ENCODE measurements at places on chromosomes 7 and 10. TPM values are rescaled to one million over a fixed set of nuclear protein-coding genes. Genes with fewer than 3 reads are reported as not detected.

DNA sequence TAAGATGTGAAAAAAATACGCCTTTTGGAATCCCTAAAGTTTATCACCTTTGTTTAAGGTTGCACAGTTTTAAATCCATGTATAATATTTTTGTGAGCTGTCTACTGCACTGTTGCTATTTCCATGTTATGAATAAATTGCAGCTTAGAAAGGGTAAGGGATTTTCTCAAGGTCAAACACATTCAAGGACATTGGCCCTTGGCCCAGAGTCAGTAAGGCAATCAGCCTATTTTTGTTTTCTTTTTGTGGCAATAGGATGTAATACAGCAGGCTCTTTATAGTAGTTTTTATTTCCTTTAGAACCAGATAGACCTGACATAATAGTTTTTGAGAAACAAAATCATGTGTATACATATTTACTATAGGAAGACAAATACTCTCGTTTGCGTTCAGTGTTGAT is 219.8 kb downstream of the ACTR3B start:
- DNase-seq = no peak

GRCh38 chr7:152571068-152571467 is 104.9 kb downstream of the XRCC2 start:
- no peak for DNase-seq

DNA sequence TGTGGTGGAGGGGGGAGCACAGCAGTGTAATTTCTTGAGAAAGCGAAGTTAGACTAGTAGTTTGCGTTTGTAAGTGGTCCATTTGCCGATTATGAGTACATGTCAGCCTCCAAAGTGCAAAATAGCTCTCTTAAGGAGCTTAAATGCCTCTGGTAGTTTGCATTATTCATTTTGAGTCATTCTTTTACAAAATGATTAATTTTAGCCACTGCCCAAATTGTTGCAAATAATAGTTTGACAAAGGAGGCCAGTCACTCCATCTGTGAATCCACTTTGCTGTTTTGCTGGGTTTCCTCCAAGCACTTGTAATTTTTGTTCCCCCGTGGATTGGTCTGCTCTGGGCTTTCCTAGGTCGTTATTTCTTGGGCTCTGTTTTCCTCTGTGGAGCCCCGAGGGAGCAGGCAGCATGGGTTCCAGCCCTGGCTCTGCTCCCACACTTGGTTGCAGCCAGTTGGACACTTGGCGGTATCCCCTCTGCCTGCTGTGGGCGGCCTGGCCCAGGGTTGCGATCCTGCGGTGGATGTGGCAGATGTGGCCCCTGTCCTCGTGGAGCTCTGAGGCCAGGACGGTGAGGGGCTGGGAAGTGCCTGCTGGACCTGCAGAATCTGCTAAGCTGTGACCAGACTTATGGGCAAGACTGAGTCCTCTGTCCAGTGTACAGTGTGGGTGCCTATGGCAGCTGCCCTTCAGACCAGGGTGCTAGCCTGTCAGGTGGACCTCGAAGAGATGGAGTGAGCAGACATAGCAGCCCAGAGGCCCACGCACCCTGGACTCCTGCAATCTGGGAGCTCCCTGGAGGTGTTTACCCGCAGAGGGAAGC is 129.1 kb upstream of the BTBD16 start:
- no peak for DNase-seq

DNA sequence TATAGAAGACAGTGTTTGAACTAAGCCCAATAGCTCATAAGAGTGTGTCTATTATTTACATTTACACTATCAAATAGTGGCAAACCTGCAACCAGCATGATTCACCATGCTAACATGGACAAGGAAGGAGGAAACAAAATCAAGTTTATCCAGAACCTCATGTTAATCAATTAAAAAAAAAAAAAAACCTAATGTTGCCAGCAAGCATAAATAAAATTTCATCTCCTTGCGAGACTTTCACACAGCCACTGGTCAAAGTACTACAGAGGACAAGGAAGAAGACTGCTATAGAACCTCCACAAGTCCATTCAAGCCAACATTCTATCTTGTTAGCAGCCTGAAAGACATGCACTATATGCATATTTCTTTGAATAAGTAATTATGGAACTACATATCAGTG is 9.7 kb downstream of the TM9SF3 start:
- DNase-seq = no peak

The LRRC18 gene
- not detected for total RNA-seq

DNA sequence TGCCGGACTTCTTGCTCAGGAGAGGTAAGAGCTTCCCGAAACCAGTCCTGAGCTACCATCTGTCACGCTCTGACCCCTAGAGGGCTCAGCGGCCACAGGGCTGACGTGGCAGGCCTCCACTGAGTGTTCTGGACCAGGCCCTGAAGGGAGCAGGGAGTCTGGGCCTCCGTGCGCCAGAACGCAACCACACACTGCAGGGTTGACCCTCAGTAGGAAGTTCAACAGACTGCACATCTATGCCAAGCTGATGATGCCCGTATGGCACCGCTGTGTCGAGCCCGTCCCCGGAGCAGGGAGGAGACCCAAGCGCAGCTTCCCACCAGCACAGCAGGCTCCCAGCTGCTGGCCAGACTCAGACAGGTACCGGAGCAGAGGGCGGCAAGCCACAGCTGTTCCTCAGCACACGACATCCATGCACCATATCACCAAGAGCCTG is 39.2 kb downstream of the CAMK2B start:
- DNase-seq = no peak

DNA sequence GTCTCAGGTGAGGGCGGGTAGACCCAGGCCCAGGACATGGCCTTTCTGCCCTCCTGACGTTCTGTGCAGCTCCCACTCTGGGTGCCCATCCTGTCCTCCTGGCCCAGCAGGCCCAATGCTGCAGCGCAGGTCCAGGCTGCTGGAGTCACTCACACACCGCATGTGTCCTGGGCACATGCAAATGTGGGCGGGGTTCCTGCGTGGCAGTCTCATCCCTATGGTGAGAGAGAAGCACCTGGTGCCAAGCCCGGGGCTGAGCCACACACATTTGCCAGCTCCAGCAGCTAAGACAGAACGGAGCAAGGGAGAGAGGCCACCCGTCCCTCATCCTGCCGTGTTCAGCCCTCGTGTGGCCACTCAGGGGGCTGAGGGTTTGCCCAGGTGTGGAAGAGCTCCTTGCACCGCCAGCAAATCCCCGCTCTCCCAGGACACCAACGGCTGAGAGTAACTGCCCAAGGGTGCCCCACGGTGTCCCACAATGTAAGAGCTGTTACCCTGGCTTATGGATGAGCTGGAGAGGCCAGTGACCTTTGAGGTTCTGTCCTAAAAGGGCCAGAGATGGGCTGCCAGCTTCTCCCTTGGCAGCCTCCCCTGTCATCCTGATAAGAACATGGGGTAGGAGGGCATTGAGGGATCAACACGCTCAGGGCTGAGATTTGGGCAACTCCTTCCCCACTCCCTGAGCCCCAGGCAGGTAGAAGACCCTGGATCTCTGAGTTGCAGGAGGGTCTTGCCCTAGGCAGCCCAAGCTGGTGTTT is 4.4 kb downstream of the FUOM start:
- DNase-seq = no peak

DNA sequence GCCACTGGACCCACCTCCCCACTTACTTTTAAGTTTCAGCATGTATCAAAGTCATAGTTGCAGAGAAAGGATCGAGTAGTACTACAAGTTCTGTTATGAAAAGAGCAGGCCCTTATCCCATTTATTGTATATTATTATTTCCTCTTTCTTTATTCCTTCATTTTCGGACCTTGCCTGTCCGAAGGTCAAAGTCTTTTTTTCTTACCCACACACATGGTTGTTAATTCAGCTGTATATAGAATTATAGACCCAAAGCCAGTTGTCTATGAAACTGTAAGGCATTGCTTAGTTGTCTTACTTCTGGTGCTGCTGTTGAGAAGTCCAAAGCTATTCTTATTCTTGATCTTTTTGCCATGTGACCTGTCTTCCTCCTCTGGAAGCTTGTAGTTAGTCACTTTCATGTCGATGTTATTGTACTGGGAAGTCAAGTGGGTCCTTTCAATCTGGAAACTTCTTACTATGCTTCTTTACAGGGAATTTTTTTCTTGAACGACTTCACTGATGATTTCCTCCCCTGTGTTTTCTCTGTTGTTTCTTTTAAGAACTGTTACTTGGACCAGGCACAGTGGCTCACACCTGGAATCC is 8.3 kb downstream of the NUDT5 start:
- DNase-seq = no peak

GRCh38 chr10:21702633-21703111 is 168.6 kb downstream of the MLLT10 start:
- DNase-seq = no peak

The IKZF1 gene
- total RNA-seq = 29.5 TPM

DNA sequence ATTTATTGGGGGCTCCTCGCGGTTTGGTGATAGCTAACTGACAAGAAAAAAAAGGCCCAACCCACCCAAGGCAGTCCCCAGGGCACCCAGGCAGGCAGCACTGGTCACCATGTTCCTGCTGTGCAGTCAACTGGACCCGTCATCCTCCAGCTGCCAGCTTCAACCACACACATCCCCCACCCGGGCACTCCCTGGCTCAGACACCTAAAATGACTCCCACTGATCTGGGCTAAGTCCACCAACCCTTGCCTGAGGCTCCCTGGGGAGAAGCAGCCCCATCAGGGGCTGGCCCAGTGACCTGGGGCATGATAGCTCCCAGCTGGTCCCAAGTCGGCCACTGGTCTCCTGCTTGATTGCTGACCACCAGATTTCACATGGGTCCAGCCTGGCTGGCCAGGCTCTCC is 161.8 kb downstream of the NRF1 start:
- DNase-seq = no peak

Measured in Peyer's patch (tissue), 4 donors.